ENCODE measurements at places on chromosomes 12 and 14.

GRCh38 chr14:37501877-37502276 lies 93.2 kb downstream of the FOXA1 start:
- DNase-seq: no peak

DNA sequence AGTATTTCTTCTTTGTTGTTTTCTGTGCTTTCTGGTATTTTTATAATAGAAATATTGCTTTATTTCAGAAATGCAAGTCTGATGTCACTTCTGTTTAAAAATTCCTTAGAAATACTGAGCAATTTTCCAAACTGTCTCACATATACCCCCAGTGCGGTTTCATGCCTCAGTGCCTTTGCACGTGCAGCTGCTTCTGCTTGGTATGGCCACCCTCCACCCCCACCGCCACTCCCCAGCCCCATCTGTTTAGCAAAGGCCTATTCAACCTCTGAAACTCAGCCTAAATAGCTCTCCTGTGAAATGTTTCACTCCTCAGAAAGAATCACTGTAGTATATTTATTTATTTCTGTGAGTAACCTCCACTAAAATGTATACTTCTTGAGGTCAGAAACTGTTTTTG lies 52.3 kb downstream of the PPM1H start:
- no peak for DNase-seq

- DNase-seq: no peak
Measured at GRCh38 chr12:117499759-117500485, 138.5 kb upstream of the NOS1 start.

DNA sequence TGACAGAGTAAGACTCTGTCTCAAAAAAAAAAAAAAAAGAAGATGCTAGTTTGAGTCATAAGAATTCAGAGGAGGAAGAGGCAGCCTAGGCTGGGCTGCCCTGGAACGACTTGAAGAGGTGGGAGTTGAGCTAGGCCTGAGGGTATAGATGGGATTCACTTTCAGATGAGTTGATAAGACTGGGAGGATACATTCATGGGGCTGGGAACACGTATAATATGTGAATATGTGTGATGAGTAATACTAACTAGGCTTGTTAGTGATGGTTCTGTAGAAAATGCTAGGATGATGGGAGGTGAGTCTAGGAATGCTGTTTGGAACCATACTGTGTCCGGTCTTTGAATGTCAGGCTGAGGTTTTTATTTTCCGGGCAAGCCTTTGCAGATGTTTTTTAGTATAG lies 9.0 kb downstream of the PLEKHA5 start:
- no peak for DNase-seq

GRCh38 chr14:23789696-23790095 lies 153.5 kb downstream of the DHRS2 start:
- DNase-seq: no peak

DNA sequence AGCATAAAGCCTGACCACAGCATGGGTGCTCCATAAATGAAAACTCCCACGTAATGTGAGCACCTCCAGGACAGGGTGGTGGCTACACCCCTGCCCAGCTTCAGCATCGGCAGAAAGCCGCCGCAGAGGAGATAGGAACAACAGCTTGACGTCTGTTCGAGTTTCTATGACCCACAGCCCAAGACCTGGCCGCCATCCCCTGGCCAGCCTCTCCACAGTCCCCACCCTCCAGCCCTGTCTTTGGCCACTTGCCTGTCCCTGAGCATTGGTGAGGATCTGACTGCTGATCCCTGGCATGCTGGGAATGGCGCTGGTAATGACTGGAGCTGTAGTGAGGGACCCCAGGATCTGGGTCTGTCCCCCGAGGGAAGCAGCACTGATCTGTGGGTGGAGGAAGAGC lies 21.3 kb downstream of the POU6F1 start:
- no peak for DNase-seq

DNA sequence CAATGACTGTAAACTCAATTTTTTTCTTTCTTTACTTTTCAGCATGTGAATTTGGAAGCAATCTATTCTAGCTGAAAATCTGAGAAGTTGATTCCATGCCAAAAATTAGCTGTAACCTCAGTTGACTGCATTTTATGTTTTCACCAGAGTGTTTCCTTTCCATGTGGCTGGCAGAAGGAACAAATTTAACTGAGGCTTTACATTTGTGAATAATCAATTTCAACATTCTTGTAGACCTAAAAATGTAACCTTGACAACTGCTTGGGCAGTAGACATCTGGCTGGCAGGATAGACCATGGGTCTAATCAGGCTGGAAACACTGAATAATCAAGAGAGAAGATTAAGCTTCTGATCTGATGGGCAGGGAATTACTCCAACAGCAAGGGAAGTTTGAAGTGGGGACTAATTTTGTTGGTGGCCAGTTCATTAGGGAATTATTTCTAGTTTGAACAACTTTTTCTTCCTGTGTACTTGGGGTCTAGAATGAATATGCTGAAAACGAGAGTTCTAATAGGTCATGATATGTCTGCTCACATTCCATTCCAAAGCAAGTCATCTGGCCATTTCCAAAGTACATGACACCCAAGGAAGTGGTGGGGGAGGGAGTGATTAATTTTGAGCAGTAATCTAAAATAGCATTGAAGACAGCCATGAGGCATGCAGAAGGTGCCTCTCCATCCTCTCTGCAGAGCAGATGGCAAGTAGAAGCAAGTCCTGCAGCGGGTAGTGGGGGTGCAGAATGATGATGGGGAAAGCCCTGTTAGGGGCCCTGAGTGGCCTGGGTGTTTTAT lies 68.2 kb downstream of the ATP23 start:
- no peak for DNase-seq

GRCh38 chr12:70043490-70044138 lies 199.6 kb upstream of the CNOT2 start:
- DNase-seq: no peak

Measured in skeletal muscle cell (primary cell).